Skin of body (tissue), 3 donors: ENCODE measurements at places on chromosomes 7 and 10. TPM values are rescaled to one million over a fixed set of nuclear protein-coding genes. Genes with fewer than 3 reads are reported as not detected.

The CYP17A1 gene
- not detected for total RNA-seq

DNA sequence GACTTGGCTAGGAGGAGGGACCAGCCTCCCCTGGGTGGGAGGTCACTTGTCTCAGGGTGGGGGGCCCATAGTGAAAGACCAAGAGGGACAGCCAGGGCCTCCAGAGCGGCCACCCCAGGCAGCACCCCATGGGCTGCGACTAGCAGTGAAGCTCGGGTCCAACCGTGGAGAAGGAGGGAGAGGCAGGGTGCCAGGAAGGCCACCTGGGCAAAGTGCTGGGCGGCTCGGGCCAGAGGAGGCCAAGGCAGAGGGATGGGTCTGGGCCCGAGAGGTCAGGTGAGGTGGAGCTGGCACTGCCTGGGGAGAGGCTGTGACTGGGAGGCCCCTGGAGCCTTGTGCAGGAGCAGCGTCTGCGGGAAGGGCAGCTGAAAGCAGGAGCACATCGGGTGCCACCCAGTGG lies 41.8 kb downstream of the CLRN3 start:
- DNase-seq, result no peak

The KCP gene
- total RNA-seq, result 1.4 TPM

The INPP5A gene
- total RNA-seq, result 32.5 TPM

- no peak for DNase-seq
Measured at GRCh38 chr7:111853201-111853990, 291.1 kb upstream of the IMMP2L start.

The TRPV6 gene
- 1.8 TPM for total RNA-seq

DNA sequence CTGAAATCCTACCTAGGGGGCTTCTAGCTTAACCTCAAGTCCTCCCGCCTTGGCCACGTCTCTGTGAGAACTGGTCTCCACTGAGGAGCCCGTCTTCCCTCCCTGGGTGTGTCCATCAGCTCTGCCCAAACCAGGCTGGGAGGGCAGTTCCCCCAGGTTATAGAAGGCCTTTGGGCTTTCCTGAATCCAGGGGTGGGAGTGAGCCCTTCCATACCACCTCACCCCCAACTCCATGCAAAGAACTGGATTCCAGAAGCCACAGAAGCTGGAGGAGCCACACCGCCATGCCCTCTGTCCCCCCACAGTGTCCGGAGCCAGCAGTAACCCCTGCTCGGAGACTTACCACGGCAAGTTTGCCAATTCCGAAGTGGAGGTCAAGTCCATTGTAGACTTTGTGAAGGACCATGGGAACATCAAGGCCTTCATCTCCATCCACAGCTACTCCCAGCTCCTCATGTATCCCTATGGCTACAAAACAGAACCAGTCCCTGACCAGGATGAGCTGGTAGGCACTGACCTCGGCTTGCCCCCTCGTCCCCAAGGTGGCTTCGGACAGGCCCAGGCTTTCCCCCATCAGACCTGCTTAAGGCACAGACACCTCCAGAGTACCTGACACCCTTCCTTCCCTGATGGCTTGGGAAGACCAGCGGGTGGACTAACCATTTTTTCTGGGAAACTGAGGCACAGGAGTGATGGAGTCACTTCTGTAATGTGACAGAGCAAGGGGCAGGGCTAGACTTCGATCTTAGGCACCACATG lies 4.7 kb downstream of the CPA1 start:
- DNase-seq, result no peak

DNA sequence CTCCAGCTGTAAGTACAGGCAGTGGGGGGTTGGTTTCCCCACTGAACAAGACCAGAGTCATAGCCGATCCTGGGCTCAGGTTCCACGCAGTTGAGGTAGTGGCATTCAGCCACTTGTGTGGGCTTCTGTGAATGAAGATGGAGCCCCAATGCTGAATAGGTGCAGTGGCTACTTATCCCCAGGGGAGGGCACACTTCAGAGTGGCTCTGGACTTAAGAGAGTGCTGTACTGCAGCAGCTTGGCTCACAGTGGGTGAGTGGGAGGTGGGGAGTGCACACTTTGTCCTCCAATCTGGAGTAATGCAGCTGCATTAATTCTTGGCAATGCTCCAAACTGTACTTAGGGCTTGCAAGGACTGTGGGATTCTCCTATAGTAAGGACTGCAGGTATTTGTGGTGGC lies 81.9 kb downstream of the BUB3 start:
- no peak for DNase-seq

GRCh38 chr7:44072364-44073231 lies 7.2 kb upstream of the PGAM2 start:
- DNase-seq, result peak; percentile 15

The SFRP4 gene
- 5.0 TPM for total RNA-seq

DNA sequence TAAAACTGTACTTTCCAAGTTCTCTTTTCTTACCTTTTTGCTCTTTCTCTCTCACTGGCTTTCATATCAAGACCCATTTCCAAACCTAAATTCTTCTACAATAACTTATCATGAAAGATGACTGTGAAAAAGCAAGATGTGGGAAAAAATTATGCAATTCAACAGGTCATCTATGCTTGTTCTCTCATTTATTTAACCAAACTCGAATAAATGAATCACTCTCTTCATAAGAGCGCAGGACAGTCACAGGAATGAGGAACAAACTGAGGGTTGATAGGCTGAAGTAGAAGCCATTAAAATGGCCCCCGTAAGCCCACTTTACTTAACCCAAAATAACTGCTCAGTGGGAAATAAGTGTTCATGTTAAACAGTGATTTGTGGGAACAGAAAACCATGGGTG lies 1289.7 kb upstream of the SORCS1 start:
- no peak for DNase-seq

The ITGB8 gene
- total RNA-seq, result 27.1 TPM

The TACR2 gene
- total RNA-seq, result 0.10 TPM

The METTL27 gene
- total RNA-seq, result 3.2 TPM

GRCh38 chr10:1939016-1939415 lies 201.7 kb upstream of the ADARB2 start:
- no peak for DNase-seq

The CYP3A5 gene
- total RNA-seq, result 24.9 TPM
